Dorsolateral prefrontal cortex (tissue), 122 donors: ENCODE measurements at places on chromosomes 1 and 21.

DNA sequence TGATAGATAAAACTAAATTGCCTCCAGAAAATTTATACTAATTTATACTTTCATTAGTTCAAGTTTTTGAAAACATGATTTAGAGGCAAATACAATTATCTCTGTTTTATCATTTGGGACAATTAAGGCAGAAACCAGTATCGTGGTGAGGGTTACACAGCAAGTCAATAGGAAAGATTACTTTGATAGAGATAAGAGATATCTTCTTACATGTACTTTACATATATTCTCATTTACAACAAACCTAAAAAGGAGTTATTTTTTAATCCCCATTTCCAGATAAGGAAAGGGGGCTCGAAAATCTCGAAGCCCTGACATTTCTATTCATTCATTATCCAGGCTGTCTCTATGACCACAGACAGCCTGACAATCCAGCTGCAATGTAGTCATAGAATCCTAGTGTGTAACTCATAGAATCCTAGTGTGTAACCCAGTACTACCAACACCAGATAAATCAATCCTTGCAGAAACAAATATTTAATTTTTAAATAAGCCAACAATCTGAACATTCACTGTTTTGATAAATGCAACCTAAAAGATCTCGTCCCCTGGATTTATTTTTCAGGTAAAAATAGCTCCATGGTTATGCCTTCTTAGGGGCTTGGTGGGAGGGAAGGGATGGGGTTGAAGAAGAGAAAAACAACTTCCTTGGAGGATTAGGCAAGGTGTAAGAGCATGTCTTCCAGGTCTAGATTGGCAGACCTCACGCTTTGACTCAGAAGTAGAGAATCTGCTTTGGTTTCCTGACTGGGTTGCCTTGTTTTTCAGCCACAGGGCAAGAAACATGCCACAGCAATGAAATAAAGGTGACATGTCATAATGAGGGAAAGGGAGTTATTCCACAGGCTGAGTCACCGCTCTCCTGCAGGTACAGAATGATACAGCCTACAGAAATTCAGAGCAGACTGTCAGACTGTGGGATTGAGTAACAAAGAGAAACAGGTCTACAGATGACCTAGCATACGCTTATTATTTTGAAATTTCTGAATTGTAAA lies 45.6 kb downstream of the IRF2BP2 start:
- DNase-seq, result no peak

DNA sequence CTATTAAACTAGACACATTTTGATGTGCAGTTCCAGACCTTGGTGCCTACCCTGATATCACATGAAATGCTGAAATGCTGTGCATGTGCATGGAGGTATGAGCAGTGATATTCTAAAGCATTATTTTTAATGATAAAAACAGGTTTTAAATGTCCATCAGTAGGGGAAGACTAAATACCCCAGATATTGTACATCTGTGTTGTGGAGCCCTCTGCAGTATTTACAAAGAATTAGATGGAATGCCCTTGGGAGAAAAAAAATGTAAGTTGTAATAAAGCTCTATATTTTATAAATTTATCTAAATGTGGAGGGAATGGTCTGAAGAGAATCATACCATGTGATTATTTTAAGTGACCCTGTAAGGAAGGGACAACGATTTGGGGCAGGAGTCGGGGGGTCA lies 39.1 kb upstream of the IGSF5 start:
- no peak for DNase-seq

DNA sequence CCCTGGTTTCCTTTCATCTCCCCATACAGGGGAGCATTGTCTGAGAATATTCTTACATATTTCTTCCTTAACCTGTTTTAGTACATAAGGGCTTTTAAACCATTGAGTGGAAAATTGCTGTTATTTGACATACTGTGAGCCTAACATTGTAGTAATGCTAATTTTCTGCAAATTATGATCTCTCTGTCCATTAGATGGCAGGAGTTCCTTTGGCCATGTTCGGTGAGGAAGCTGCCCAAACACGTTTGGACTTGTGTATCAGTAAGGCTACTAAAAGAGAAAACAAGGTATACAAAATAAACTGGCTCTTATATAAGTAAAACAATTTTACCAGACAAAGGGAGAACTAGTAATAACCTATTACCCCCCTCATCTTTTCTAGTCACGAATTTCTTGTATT lies 29.2 kb downstream of the CDC7 start:
- DNase-seq, result no peak

DNA sequence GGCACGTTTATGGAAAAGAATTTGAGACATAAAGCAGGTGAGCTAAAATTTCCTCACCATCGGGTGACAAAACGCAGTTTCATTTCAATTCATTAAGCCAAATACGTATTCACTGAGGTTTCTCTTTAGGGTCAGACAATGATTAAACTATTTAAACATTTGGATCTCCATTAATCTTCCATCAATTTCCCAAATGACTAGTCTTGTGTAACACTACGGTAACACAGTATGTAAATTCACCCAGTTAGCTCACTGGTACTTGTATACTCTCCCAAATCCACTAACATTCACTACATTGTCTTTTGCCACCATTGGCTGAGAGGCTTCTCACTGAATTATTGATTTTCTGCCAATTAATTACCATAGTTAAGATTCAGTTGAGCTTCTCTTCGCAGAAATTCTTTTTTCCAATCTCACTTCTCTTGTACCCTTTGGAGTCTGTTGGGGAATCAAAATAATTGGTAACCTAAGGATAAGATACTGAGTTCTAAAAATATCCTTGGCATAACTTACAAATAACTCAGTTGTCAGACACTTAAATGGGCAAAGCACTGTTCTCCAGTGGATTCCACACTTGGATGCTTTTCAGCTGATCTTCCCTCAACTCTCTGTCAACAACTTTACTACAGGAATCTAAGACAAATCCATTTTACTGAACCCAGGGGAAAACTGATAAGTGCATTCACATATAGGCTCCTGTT lies 40.7 kb downstream of the SIPA1L2 start:
- DNase-seq, result no peak

DNA sequence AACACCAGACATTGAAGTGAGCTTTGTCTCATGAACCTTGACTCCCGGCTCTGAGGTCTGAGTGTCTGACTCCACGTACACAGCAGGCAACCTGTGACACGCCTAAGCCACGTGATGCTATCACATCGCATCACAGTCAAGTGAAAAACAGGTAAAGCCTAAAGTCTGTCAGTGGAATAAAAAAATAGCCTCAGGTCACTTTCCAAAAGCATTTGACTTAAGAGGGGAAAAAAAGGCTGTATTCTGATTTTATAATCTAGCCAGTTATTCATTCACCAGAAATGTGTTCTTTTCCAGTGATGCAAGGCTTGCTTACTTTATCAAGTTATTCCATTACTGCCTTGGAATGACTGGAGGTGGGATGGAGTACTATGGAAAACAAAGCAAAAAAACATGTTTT lies 163.2 kb upstream of the HMCN1 start:
- DNase-seq, result no peak

GRCh38 chr1:206725109-206725963 lies 40.6 kb downstream of the MAPKAPK2 start:
- DNase-seq, result peak; percentile 26

DNA sequence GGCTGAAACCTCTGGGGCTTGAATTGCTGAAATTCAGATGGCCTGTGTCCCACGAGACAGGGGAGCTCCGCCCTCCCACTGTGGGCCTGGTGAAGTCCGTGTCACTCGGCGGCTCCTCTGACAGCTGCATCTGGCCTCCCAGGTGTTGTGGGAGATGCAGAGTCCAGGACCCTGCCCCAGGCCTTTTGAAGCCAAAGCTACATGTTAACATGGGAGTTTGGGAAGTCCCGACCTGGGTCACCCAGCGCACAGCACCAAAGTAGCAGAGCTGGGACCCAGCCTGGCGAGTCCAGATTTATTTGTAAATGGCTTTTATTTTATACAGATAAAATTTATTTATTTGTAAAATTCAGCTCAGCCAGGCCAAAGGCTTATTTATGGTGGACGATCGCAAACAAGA lies 28.9 kb downstream of the SLC37A1 start:
- DNase-seq, result peak; percentile 21

GRCh38 chr1:10398278-10398733 lies 558 bp upstream of the PGD start:
- no peak for DNase-seq

GRCh38 chr1:226210571-226211176 lies 12.8 kb upstream of the MIXL1 start:
- DNase-seq, result no peak

GRCh38 chr1:222140206-222140605 lies 398.3 kb upstream of the DUSP10 start:
- DNase-seq, result no peak

DNA sequence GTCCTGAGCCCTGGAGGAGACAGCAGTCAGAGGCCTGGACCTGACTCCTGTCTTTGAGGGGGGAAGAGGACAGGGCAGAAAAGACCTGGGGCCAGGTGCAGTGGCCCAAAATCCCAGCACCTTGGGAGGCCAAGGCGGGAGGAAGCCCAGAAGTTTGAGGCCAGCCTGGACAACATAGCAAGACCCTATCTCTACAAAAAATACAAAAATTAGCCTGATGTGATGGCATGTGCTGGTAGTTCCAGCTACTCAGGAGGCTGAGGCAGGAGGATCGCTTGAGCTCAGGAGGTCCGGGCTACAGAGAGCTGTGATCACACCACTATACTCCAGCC lies 104.5 kb upstream of the ARHGEF16 start:
- DNase-seq, result no peak

GRCh38 chr1:203095061-203095690 lies 9.4 kb upstream of the MYOG start:
- no peak for DNase-seq

- no peak for DNase-seq
Measured at GRCh38 chr1:102851616-102852015, 256.7 kb downstream of the COL11A1 start.

DNA sequence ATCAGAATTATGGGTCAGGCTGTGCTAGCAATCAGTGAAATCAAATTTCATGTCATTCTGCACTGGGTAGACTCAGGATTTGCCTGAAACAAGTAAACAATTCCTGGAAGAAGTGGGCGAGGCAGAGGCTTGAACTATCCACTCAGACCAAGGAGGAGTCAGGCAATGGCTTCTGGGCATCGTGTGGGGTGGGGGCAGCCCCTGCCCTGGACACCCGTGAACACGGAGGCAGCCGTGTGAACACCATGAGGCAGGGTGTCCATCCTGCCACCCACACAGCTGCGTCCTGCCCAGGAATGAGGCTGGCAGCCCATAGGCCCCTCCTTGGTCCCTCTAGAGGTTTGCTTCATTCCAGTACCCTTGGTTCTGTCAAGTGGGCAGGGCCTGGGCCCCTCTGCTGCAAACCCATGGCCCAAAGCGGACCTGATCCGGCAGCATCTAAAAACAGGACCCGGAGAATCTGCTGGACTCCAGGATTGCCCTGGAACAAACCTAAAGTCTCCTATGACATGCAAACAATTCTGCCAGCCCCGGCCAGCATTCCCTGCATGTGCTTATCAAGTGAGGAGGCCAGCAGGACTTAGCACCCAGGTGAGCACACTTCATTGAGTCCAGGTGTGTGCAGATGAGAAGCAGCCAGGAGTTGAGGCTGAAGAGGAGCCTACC lies 69.5 kb downstream of the PDE9A start:
- no peak for DNase-seq

- DNase-seq, result no peak
Measured at GRCh38 chr1:150537732-150538684, 11.2 kb upstream of the ADAMTSL4 start.

DNA sequence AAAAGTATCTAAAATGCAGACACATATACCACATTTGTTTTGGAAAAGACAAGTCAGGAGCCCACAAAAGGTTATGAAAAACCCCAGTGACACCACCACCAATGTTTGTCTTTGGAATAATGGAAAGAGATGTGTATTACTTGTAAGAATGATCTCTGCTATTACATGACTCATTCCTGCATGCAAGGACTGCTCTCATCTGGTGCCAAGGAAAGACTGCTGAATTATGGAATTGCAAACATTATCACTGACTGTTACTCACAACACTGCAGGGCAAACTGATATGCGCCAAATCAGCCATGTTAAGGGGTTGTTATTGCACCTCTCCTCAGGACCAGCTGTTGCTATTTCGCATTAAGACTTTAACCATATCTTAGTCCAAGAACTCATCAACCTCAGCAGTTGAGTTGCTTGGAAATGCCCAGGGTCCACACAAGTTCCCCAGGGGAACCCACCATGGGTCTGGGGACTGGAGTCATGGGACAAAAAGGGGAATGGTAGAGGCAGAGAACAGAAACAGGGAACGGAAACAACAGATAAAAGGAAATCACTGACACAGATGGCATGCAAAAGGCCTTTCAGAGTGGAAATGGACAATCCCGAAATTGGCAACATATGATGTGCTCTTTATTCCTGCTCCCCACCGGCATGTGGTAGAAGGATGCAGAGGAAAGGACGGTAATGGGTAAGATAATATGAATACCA lies 34.4 kb downstream of the CAPZB start:
- no peak for DNase-seq

GRCh38 chr21:26840912-26841311 lies 4.3 kb downstream of the ADAMTS1 start:
- peak; percentile 64 for DNase-seq

DNA sequence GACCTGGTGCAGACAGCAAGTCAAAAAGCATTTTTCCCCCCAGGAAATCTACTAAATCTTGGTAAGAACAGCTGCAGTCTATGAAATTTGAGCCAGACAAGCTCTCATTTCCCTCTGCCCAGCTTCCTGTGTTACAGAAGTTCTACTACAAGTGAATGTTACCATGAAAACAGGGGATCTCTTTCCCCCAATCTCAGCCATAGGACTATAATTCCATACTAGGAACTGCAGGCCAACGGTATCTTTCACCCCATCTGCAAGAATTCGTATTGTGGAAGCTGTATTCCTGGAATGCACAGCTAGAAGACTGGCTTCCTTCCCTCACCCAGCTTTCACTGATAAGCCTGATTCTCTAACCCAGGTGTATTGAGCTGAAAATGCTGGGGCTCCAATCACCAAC lies 1655.4 kb downstream of the BRINP3 start:
- DNase-seq, result no peak

DNA sequence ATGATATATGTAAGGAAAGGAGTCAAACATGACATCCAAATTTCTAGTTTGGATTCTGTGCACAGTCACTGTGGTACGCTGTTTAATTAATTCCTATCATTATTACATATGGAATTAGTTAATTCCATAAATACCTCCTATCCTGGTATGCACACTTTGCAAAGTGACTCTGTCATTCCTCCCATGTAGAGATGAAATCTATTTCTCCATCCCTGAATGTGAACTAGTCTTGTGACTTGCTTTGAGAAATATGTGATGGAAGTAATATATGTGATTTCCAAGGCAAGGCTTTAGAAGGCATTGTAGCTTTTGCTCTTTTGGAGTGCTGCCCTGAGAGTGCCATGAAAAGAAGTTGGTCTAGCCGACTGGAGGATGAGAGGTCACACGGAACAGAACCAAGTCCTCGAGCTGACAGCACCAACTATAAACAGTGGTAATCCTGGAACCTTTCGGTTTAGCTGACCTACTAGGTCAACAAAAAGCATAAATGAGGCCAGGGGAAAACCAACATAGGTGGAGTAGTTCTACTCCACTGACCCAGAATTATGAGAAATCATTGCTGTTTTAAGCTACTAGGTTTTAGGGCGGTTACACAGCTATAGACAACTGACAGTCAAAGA lies 1.5 kb downstream of the SELENOF start:
- DNase-seq, result no peak

GRCh38 chr1:41418857-41419583 lies 57.8 kb downstream of the FOXO6 start:
- DNase-seq, result no peak
